ENCODE measurements at places on chromosomes 11 and 22. TPM values are rescaled to one million over a fixed set of nuclear protein-coding genes. Genes with fewer than 3 reads are reported as not detected.

GRCh38 chr22:30408388-30409102 lies 11.7 kb downstream of the SEC14L2 start:
- DNase-seq, result no peak

GRCh38 chr11:34147581-34147980 lies 42.2 kb downstream of the NAT10 start:
- no peak for DNase-seq

GRCh38 chr11:118633979-118634378 lies 26.6 kb downstream of the PHLDB1 start:
- no peak for DNase-seq

DNA sequence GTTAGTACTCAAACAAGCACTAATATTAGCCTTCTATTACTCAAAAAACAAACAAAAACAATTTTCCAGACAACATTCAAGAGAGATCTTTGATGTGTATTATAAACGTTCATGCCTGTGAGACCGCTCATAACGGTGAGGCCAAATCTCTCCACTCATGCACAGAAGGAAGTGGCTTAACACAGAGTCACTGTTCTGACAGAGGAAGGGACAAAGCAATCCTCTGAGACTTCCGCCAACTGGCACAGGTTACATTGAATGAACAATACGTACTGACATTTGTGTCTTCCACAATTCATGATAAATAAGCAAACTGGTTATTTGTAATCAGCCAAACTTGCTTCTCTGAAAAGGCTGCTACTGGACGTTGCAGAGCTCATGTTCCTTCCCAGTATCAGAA lies 30.5 kb downstream of the CHKA start:
- DNase-seq, result no peak

GRCh38 chr11:127308291-127308690 lies 307.7 kb upstream of the KIRREL3 start:
- DNase-seq, result no peak

GRCh38 chr11:110428956-110429730 lies 605 bp upstream of the FDX1 start:
- no peak for DNase-seq

DNA sequence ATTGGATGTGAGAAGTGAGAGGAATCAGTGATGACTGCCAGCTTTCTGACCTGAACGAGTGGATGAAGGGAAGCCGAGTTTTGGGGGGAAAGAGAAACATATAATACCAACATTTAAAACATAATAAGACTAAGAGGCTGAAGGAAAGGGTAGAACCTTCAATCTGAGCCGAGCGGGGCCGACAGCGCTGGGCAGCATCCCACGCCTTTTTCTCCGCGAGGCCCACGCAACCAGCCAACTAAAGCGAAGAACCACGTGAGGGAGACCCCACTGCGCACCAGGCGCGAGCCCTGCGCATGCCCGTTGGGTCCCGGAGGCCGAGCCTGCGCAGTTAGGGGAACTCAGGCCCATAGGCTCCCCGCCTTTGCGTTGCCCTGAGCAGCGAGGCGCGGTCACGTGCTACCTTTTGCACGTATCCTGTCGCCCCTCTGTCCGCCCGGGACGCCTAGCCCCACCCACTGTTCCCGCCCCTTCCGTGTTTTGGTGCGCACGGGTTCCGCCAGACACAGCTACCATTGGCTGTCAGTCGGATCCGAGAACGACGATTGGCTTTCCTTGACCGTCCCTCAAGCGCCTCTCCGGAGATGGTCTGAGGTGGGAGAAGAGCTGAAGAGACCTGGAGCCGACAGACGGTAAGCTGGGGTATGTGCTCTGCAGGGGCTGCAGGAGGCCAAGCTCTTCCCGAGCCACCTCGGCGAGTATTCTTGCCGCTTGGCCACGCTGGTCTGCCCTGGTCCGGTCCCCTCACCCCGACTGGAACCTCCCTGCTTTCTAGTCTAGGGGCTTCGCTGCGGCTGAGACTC lies at the start of gene HINFP:
TSS of gene HINFP (plus strand) at position 573 of the 803 bp plus-strand sequence. CDS start 5,365 bp downstream, outside the sequence.
- peak; percentile 99 for DNase-seq

- no peak for DNase-seq
Measured at GRCh38 chr22:39148026-39148726, 4.3 kb downstream of the CBX7 start.

DNA sequence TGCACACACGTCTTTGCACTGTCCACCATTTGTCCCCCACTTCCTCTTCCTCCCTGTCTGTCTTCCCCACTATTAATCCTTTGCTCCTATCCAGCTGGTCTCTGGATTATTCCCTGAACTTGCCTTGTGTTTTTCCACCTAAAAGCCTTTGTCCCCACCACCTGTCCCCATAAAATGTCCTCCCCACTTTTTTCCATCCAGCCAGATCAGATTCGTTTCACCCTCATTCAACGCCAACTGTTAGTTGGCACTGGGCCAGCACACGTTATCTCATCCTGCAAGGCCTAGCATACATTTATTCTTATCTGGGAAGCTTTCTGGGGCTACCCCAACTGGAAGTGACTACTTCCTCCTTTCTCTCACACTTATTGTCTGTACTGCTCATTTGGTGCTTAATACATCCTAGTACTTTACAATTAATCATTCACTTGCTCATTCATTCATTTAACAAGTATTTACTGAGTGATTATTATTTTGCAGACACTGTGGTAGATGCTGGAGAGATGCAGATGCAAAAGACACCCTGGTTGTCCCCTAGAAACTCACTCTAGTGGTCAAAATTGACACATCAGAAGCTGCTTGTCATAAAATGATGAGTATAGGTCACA lies 96.2 kb downstream of the RASSF10 start:
- DNase-seq, result no peak

GRCh38 chr22:39207141-39208012 lies 37.4 kb downstream of the PDGFB start:
- DNase-seq, result no peak

- no peak for DNase-seq
Measured at GRCh38 chr11:44524751-44525201, 40.7 kb upstream of the CD82 start.

GRCh38 chr22:42930810-42931420 lies 73.8 kb upstream of the ARFGAP3 start:
- DNase-seq, result no peak

GRCh38 chr11:16293204-16293681 lies 63.1 kb downstream of the SOX6 start:
- no peak for DNase-seq

- DNase-seq, result no peak
Measured at GRCh38 chr22:39456522-39457197, at the start of gene MGAT3. Gene MGAT3, plus strand, starts transcription at chr22:39457012. Its CDS starts 30,336 bp downstream, at chr22:39487348.

DNA sequence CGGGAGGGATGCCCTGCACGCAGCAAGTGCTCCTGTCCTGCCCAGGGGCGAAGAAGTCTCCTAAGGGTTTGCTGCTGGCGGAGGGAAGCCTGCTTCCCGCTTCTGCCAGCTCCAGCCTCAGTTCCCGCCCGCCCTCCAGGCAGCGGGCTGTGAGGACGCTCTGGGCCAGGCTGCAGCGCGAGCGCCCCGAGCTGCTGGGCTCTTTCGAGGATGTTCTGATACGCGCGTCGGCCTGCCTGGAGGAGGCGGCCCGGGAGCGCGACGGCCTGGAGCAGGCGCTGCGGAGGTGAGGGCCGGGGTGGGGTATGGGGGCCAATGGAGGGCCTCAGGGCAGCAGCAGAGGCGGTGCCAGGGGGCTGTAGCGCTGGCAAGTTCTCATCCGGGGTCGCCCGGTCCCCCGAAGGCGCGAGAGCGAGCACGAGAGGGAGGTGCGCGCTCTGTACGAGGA lies 2.2 kb downstream of the CRACR2B start:
- no peak for DNase-seq

DNA sequence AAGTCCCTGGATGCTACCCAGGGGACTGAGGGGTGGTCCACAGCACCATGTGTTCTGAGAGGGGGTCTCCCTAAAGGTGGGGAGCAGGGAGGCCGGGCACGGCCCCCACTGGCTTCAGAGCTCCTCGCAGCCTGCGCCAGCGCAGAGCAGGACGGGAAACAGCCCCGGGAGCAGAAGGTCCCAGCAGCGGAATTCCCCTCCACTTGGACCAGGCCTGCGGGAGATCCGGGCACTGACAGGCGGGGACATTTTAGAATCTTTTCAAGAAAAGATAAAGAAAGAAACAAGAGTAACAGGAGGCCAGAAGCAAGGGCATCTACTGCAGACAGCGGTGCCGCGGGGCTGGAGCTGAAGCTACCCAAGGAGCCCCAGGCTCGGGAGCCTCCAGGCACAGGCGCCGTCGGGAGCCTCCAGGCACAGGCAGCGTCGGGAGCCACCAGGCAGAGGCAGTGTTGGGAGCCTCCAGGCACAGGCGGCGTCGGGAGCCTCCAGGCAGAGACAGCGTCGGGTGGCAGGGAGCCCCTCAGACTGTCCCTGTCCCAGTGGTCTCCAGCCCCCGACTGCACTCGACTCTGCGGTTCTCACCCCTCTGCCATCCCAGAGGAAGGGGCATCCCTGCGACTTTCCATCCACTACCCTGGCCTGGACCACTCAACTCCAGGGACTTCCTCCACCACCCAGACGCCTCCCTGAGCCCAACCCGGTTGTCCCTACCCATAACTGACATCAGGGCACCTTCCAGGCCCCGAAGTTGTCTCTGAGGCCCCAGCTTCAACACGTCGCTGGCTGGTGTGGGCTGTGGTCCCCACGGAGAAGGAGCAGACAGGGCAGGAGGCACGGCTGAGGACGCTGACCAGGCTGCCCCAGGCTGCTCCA lies 211.1 kb downstream of the BRD1 start:
- DNase-seq, result no peak

DNA sequence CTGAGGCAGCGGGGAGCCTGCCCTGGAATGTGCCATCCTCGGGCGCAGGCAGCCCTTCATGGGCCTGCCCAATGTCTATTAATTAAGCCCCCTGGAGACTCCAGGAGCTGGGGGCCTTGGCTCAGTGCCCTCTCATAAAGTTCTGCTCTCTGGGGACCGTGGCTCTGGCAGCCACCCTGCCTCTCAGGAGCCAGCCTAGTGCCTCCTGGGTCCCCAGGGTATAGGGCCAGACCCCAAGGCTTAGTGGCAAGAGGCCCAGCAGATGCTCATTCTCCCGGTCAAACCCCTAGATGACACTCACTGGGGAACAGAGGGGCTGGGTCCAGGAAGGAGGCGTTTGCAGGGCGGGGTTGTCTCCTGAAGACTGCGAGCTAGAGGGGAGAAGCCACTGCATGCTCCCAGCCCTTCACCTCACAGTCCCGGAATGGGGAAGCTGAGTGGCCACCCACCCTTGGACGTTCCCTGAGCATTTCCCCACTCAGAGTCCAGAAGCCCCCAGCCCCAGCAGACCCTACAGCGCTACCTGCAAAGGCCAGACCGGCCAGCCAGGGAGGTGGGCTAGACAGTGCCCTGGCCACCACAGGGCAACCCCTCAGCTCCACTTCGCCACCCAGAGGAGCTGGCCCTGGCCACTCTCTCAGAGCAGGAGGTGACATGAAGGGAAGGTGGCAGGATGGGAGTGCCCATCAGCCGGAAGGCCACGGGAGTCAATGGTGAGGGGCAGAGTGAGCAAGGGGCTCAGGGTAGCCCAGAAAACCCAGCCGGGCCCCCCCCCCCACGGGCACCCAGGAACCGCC lies 83.0 kb downstream of the CDKN1C start:
- DNase-seq, result no peak

Gene CALCA
- not detected for polyA plus RNA-seq

Gene C22orf15
- polyA plus RNA-seq, result 0.13 TPM

Gene INPP5J
- not detected for polyA plus RNA-seq

Gene LRRN4CL
- polyA plus RNA-seq, result not detected

Gene RHOD
- polyA plus RNA-seq, result 1.1 TPM

Gene CNIH2
- polyA plus RNA-seq, result not detected

Gene SYCE3
- not detected for polyA plus RNA-seq

Gene BEST1
- polyA plus RNA-seq, result 2.1 TPM

Gene P2RX6
- 0.44 TPM for polyA plus RNA-seq

Gene ZNHIT2
- 13.6 TPM for polyA plus RNA-seq

Gene CRYBB3
- not detected for polyA plus RNA-seq

Gene EML3
- polyA plus RNA-seq, result 11.8 TPM

Gene EIF3M
- polyA plus RNA-seq, result 246 TPM

Gene PSMC3
- 92.2 TPM for polyA plus RNA-seq

Gene TMPRSS5
- polyA plus RNA-seq, result not detected

Measured in naive B cell (primary cell).